Stimulated activated CD4-positive, alpha-beta T cell treated with anti-CD3 and anti-CD28 coated beads, Interleukin-1b, Interleukin-23, amount 100 ng/mL, for 1 hour (primary cell): ENCODE measurements at places on chromosomes 12 and 14.

DNA sequence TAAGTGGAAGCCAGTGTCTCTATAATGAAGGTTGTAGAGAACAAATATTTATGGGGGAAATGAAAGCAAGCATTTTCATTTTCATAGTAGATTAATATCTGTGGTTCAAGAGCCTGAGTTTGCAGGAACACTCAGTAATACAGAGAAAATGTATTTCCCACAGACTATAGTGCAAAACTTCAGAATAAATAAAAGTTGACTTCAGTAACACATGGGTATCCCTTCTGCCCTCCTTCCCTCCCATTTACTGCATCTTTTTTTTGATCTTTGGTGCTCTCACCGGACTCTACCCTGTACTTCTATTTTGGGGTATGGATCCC is 75.3 kb upstream of the AMN1 start:
- DNase-seq, result no peak

DNA sequence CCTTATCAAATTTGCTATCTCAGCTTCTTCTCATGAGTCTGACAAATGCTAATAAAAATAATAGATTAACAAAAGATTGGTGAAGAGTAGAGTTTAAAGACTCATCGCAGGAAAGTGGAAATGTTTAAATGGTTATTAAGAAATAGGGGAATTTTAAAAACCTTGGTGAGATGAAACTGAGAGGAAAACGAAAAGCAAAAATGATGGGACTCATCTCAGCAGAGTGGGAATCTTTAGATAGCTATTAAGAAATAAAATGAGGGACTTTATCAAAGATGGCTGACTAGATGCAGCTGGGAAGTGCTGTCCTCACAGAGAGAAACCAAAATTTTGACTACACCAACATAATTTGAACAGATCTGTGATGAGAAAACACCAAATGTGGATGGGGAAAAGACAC is 79.2 kb upstream of the CD163 start:
- no peak for DNase-seq

GRCh38 chr12:56676851-56677580 is 11.1 kb downstream of the PTGES3 start:
- no peak for DNase-seq

- DNase-seq, result no peak
Measured at GRCh38 chr12:58252914-58253313, 311.5 kb downstream of the ATP23 start.

GRCh38 chr12:120247183-120247582 is 18.3 kb downstream of the PXN start:
- DNase-seq, result no peak

DNA sequence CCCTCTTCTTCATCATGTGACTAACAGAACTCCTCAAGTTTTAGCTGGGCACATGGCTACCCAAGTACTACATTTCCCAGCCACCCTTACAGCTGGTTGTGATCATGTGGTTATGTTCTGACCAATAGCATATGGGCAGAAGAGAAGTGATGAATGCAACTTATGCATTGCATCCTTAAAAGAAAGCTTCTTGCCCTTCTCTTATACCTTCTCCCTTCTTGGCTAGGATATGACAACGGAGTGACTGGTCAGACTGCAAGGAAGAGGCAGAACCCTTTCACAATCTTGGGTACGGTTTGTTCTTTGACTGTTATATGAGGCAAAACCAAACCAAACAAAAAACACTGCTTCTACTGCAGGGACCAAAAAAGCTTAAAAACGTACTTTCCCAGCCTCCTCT is 66.5 kb upstream of the MAX start:
- DNase-seq, result no peak

DNA sequence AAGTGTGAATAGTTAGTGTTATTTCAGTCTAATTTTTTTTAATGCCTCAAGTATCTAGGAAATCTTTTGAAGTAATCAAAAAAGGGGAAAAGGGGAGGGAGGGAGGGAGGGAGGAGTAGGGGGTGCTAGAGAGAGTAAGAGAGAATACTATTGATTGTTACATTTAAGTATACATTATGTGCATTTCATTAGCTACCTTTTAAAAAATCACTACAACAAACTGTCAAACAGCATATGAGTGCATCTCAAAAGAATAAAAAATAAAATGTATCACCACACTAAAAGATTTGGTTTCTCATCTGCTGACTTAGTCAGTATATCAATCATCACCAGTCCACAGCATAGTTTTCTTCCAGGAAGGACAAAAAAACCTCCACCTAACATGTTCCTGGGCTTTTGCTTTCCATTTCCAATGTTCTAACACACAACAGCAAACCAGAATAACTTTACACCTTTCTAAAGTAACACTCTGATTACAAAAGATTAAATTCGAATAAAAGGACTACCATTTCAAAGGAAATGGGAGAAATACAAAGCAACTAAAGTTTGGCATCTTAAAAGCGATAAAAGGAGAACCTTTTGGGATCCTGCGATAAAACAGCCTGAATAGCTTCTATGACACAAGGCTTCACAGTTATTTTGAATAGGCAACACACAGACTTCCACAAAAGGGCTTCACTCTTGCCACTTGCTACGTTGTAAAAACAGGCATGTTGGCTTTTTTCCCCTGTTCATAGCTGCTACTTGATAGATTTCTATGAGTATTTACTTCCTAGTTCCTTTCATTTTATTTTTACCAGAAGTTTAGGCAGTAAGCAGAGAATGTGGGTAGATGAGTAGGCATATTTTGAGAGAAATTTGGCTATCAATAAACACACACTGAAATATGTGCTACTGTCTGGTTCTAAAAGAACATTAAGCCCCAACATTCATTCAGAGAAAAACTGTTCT is 160.9 kb downstream of the EPS8 start:
- no peak for DNase-seq

DNA sequence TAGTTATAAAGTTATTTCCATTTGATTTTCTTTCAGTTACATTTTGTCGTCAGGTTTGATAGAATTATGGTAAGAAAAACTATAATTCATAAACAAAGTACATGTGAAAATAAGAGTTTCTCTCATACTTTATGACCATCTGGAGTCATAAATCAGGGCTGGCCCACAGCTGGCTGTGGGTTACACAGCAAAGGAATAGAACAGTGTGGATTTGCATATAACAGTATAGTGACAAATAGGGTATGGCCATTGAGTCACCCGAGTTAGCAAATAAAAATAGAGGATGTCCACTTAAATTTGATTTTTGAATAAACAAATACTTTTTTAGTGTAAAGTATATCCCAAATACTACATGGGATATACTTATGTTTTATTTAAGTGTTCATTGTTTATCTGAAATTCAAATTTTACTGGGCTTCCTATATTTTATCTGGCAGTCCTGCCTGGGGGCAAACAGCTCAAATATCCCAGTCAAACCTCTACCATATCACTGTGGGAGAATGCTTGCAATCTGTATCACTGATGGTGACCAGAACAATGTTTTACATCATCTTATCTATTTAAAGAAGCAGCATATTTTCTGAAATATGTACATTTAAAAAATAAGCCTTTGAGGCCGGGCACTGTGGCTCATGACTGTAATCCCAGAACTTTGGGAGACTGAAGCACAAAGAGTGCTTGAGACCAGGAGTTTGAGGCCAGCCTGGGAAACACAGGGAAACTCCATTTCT is 65.5 kb downstream of the KSR2 start:
- no peak for DNase-seq

GRCh38 chr12:105933671-105934665 is 204.8 kb downstream of the NUAK1 start:
- DNase-seq, result no peak

DNA sequence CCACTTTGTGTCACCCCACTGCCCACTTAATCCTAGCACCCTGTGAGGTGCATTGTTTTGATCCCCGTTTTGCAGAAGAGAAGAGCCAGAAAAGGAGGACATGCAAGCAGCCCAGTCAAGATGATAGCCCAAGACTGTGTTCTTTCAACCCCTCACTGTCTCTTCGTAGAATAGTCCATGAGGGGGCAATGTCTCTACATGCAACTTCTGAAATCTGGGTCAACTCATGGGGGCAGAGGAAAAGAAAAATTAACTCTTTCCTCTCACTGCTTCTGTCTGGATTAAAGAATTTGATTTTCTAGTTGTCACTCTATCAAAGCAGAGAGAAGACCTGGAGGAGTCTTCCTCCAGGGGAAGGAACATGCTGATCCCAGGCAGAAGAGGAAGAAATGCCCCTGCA is 229.6 kb upstream of the NOS1 start:
- no peak for DNase-seq

GRCh38 chr14:68896132-68896531 is 83.0 kb downstream of the ACTN1 start:
- DNase-seq, result no peak

GRCh38 chr12:25501549-25501948 is 51.5 kb downstream of the LMNTD1 start:
- DNase-seq, result no peak

GRCh38 chr14:66514213-66514612 is 6.3 kb downstream of the GPHN start:
- no peak for DNase-seq

DNA sequence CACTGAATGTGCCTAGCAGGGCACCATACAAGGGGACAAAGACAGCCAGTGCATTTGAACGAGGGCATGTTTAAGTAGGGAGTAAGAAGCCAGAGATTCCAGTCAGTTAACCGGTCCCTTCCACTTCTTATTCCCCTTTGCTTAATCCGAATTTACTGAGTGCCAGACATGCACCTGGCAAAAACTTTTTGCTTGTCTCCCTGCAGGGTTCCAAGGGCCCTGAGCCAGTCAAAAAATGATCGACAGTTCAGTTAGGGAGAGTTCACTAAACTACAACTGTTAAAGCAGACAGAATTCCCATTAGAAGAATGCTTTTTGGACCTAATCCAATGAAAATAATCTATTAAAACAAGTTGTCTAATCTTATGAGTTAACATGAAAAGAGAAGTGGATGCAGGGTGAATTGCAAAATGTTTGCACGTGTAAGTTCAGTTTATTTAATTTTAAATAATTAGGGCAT is 193.8 kb downstream of the TMTC2 start:
- DNase-seq, result no peak

DNA sequence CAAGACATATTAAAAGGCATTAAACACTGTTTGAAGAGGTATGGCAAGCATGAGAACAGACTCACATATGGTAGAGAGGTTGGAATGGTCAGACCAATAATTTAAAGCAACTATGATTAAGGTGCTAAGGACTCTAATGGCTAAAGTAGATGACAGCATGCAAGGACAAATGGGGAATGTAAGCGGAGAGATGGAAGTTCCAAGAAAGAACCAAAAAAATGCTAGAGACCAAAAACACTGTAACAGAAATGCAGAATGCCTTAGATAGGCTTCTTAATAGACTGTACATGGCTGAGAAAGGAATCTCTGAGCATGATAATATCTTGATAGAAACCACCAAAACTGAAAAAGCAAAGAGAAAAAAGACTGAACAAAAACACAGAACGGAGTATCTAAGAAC is 77.4 kb downstream of the RIN3 start:
- DNase-seq, result no peak

GRCh38 chr14:67357186-67357968 is 2.2 kb downstream of the ATP6V1D start:
- no peak for DNase-seq
